NCI-H226 (cell line): ENCODE measurements at places on chromosomes 4 and X.

GRCh38 chrX:39893417-39894338 lies 204.1 kb downstream of the BCOR start:
- DNase-seq, result no peak

DNA sequence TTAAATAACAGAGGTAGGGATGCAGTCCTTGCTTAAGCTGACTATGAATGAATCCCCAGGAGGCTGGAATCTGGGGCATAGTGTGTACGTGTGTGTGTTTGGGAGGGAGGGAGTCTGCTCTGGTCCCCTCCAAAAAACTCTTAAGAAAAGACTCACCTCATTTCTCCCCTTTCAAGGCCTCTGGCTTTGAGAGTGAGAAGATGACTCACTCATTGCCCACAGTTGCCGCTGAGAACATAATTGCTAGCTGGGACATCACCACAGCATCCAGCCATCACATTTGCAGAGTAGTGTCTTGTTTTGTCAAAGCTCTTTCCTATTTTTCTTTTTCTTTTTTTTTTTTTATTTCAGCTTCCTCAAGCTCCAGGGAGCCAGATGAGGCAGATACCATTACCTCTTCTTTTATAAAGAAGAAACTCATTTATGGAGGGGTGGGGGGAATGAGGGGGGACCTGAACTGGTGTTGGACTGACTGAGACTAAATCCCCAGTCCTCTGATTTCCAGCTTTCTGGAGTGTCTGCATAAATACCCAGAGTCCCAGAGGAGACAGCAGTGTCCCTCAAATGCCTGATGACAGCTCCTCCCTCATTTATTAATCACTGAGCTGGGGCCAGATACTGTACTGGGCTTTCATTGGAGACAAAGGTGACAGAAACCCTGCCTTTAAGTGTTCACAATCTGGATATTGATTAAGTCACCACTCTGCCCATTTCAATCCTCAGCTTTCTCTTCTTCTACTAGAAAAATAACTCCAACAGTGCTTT lies 61.9 kb upstream of the LAS1L start:
- peak; percentile 9 for DNase-seq

DNA sequence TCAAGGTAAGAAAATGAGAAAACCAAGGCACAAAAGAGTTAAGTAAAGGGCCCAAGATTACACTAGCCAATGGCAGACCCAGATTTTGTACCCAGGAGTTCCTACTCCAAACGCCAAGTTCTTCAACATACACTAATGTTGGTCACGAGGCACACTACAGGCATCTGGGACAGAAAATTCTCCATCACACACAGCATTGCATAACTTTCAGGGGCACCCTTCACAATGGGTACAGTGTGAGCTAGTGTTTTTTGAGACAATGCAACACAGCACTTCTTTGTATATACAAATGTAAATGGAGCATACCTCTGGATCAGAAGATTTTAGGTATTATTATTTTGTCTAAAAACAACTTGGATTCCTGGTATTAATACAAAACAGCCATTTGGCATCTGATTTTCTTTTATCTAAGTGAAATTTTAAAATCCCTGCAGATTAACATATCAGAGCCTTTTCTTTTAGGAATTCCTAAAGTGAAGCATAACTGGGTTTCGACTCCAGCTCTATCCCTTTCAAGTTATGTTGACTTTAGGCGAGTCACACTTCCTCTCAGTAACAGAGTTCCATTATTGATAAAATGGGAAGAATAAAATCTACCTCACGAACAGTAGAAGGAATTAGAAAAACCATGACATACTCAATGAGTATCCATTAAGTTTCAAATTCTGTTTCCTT lies 41.1 kb downstream of the ADGRA3 start:
- no peak for DNase-seq

DNA sequence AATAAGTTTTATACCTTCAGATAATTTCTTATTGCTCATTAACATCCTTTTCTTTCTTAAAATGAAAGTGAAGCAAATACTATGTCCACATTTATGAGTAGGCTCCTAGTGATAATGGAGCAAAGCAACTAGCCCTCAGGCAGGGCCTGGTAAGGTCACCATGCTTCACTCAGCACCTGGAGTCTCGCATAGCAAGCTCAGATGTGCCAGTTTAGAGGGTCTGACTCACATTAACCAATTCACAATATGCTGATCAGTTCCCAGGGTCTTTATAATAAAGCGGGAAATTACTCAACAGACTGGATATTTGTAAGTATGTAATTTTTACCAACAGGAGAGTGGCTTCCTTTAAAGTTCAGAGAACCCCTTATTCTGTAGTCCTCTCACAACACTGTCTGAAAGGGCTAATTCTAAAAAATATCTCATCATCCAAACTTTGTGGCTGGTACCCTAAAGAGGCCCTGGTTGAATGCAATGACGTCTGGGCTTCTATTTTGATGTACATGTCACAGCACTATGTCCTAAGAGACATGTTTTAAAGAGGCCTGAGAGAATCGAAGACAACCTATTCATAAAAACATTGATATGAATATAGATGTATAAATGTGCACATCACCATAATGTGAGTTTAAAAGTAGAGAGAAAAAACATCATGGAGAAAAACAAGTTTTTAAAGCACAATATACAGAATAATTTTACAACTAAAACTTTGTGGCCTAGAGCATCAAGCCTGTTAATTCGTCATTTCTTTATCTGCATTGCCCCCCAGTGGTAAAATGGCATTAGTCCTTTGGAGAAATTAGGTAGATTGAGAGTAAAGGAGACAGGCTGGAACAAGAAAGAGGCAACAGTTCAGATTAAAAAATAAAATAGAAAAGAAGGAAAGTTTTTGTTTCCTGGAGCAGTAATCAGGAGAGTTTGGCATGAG lies 44.3 kb downstream of the IL21 start:
- peak; percentile 45 for DNase-seq

DNA sequence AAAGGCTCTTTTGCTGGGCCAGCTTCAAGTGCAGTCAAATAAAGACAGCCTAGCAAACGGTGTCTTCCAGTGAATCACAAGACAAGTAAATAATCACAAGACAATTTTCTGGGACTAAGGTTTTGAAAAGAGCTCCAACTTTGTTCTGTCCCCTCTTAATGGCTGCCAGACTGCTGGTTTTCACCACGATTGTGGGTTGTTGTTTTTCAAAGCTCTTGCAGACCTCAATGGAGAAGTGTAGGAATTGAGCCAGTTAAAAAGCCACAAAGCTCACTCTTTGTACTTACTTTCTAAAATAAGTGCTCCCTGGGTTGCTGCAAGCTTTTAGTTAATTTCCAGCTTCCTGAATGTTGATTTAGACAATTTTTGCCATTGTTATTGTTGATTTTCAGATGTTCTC lies 405.8 kb upstream of the HTR2C start:
- DNase-seq, result no peak

DNA sequence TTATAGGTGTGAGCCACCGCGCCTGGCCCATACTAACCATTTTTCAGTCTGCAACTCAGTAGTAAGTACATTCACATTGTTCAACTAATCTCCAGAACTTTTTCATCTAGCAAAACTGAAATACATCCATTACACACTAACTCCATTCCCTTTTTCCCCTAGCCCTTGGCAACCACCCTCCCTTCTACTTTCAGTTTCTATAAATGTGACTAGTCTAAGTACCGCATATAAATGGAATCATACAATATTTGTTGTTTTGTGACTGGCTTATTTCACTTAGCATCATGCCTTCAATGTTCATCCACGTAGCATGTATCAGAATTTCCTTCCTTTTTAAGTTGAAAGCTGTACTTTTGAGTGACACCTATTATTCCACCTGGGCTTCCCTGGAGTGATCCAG lies 44.6 kb upstream of the SETD7 start:
- no peak for DNase-seq

- DNase-seq, result no peak
These were observed 40.6 kb downstream of the ZNF81 start for GRCh38 chrX:47877327-47877726.

DNA sequence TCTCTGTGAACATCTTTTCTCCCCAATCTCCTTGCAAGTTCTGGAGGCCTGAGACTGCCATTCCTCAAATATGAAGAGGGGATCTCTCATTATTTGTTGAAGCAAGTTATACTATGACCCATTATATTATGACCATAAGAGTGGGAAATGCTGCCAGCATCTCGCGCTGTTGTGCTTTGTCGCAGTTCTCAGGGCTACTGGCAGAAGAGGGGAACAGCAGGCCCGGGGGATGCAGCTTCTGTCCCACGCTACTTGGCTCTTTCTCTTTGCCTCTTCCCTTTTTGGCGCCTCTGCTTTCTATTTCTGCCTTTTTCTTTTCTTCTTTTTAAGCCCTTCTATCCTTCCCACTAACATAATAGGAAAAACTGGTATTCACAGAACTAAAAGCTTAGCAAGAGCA lies 64.2 kb downstream of the GEMIN8 start:
- no peak for DNase-seq

DNA sequence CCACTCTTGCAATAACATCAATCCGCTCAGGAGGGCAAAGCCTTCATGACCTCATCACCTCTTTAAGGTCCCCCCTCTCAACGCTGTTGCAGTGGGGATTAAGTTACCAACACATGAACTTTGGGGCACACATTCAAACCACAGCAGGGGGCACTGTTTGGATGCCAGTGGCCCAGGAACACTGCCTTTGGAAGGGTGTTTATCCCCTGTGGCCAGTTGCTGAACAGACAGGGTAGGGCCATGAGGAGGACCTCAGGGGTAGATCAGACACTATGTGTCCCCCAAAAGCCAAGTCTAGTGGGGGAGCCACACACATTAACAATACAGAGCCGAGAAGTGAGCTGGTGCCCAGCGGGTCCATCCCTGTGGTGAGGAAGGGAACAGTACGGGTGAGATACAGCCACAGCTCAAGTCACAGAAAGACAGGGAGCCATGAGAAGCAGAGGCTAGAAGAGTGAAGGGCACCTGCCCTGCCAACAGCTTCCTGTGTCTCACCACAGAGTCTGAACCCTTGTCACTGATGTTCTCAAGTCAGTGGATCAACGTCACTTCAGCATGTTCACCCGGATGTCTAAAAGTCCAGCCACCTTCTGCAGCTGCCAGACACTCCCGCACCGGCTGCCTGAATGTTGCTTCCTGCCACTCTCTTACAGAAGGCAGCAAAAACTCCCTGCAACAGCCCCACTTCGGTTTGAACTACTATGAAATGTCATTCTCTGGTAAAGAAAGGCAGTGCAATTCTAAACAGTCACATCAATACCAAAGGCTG lies 19.9 kb upstream of the MXD4 start:
- no peak for DNase-seq

DNA sequence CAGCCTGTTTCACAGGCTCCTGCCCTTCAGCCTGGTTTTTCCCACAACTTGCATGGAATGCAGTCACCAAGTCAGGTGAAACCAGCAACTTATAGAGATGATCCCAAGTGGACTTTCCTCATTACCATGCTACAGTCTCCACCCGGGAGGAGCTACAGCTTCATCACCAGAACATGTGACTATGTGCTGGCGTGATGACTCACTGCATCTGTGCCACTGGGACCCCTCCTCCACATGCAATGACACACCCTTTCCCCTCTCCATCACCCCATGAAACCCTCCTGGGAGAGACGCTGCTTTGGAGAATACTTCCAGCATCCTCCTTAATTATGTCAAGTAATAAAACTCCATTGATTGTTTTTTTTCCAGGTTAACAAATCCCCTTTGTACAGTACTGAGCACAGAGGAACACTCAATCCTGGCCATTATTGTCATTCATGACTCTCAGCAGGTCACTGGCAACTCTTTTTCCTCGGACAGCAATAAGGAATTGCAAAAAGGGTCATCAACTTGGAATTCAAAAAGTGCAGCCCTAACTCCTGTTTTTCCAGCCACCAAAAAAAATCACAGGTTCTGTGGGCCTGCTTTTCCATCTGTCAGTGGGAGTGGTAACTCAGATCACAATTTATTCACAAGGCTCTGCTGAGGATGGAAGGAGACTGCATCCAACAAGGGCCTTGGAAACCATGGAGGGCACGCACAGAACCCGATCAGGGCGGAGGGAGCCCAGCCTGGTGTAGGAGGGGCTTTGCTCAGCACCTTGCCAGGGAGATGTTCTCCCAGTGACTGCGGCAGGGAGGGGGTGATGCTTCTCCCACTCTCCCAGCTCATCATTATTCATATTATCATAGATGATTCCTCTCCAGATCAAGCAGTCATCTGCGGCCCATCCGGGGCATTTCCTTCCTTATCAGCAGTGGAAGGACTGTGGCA lies 17.4 kb downstream of the QDPR start:
- peak; percentile 9 for DNase-seq

- no peak for DNase-seq
These were observed 69.6 kb downstream of the SPANXN4 start for GRCh38 chrX:143095321-143095720.

DNA sequence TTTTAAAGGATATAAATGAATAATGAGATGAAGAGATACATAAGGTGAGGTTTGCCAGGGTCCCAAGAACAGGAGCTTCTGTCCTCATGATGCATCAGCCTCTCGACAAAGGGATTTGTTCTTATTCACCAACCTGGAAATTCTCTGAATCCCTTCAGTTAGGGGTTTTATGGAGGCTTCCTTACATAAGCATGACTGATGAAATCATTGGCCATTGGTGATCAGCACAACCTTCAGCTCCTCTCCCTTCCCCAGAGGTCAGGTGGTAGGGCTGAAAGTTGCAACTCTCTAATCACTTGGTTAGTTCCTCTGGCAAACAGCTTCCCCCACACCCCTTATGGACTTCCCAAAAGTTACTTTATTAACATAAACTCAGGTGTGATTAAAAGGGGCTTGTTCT lies 222.0 kb downstream of the SPRY1 start:
- no peak for DNase-seq

DNA sequence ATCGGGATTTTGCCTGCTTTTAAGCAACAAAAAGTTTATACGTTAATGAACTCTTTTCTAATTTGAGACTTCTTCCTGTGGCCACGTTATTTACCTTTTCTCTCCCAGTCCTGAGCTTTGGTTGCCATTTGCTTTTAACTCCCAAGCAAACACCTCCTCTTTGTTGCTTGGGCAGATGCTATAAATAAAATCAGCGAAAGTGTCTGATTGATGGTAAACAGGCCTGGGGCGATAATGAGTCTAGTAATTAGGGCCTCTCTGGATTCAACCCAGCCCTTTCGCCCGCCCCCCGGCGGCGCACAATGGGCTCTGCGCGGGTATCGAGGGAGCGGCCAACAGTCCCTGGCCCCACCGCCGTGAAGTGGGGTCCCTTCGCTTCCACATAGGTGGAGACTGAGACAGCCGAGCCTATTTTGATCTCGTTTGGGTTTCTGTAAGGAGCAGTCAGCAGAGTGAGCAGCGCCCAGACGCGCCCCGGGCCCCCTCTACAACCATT lies 790 bp downstream of the CLGN start:
- DNase-seq, result no peak

- DNase-seq, result no peak
These were observed 1777.9 kb downstream of the ARAP2 start for GRCh38 chr4:34466411-34466810.

- DNase-seq, result no peak
These were observed 484 bp downstream of the GALNTL6 start for GRCh38 chr4:171813526-171814250.

DNA sequence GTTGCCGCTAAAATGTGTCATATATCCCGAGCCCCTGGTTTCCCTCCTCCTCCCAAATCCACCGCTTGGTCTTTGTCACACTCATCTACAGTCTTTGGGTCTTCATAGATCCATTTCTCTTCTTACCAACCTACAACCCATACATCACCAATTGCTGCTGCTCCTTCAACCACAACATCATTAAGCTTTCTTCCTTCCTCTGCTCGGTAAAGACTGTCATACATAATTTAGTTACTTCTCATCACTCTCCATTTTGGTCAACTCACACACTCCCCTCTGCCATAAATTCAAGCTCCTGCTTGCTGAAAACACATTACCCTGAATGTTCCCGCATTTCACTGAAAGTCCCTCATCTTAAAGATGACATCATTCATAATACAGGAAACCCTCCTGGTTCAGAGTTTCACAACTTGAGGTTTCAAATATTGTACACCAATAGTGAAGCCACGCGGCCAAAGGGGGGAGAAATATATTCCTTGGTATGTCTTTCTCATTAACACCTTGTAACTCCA lies 1.7 kb upstream of the DCTD start:
- no peak for DNase-seq
